Regular cardiac myocyte (primary cell): ENCODE measurements at places on chromosomes 3 and 15. TPM values are rescaled to one million over a fixed set of nuclear protein-coding genes. Genes with fewer than 3 reads are reported as not detected.

SIAH2 gene
- 26.3 and 34.1 TPM in 2 replicates for total RNA-seq

EPHB3 gene
- 0.38 and 3.1 TPM in 2 replicates for total RNA-seq

TAGLN3 gene
- total RNA-seq, result 0.85 and 8.6 TPM in 2 replicates

ITPKA gene
- total RNA-seq, result 0.28 and 1.2 TPM in 2 replicates

TEX9 gene
- 2.3 and 8.7 TPM in 2 replicates for total RNA-seq

TRIM71 gene
- not detected in 2 replicates for total RNA-seq

DZIP1L gene
- total RNA-seq, result 22.0 and 28.5 TPM in 2 replicates

MUC20 gene
- total RNA-seq, result 0.28 and 0.38 TPM in 2 replicates

KLHL6 gene
- total RNA-seq, result under 0.01 TPM in 2 replicates

SLC49A4 gene
- 13.4 and 23.1 TPM in 2 replicates for total RNA-seq

GOLGA6D gene
- under 0.01 TPM in 1 of 2 replicates, not detected in the other for total RNA-seq

ATP13A5 gene
- total RNA-seq, result not detected in 2 replicates

ZNF774 gene
- 1.7 and 3.1 TPM in 2 replicates for total RNA-seq

KCNH8 gene
- not detected in 2 replicates for total RNA-seq

FGF12 gene
- total RNA-seq, result not detected in 2 replicates

CYP8B1 gene
- total RNA-seq, result not detected in 2 replicates

KBTBD13 gene
- total RNA-seq, result not detected in 2 replicates

FBLN2 gene
- total RNA-seq, result 109 and 243 TPM in 2 replicates

ZNF80 gene
- not detected in 2 replicates for total RNA-seq

SEC61A1 gene
- 339 and 415 TPM in 2 replicates for total RNA-seq

CHRFAM7A gene
- total RNA-seq, result 0.19 and 0.28 TPM in 2 replicates

STRC gene
- total RNA-seq, result 0.28 TPM in 1 of 2 replicates, not detected in the other

TICRR gene
- 3.7 and 5.0 TPM in 2 replicates for total RNA-seq

TGM5 gene
- total RNA-seq, result not detected in 2 replicates

AHSG gene
- total RNA-seq, result not detected in 2 replicates

ACY1 gene
- total RNA-seq, result 64.8 and 86.5 TPM in 2 replicates

GOLGA8R gene
- 1.9 and 4.8 TPM in 2 replicates for total RNA-seq

EBLN2 gene
- total RNA-seq, result 3.5 and 5.1 TPM in 2 replicates

GOLGA6L4 gene
- 0.19 and 1.1 TPM in 2 replicates for total RNA-seq

GUCA1C gene
- total RNA-seq, result not detected in 2 replicates

LRRC31 gene
- not detected in 2 replicates for total RNA-seq

TUSC7 gene
- not detected in 2 replicates for total RNA-seq

SNTN gene
- not detected in 2 replicates for total RNA-seq

SEMA3G gene
- total RNA-seq, result under 0.01 TPM in 2 replicates

TRPM1 gene
- total RNA-seq, result under 0.01 TPM in 1 of 2 replicates, not detected in the other

SLC6A11 gene
- under 0.01 TPM in 2 replicates for total RNA-seq

ITIH1 gene
- total RNA-seq, result 0.56 TPM in 1 of 2 replicates, not detected in the other

MESP1 gene
- 0.19 and 0.28 TPM in 2 replicates for total RNA-seq

OR5H1 gene
- not detected in 2 replicates for total RNA-seq

MEIS2 gene
- 41.2 and 42.6 TPM in 2 replicates for total RNA-seq

ACVR2B gene
- 1.9 and 3.7 TPM in 2 replicates for total RNA-seq

DNASE1L3 gene
- total RNA-seq, result 0.19 and 0.56 TPM in 2 replicates

ERICH6 gene
- under 0.01 TPM in 1 of 2 replicates, not detected in the other for total RNA-seq

AGTR1 gene
- total RNA-seq, result 2.3 and 4.4 TPM in 2 replicates

GOLGA8O gene
- 0.56 and 0.58 TPM in 2 replicates for total RNA-seq

CHDH gene
- under 0.01 TPM in 1 of 2 replicates, not detected in the other for total RNA-seq

ROBO1 gene
- 57.3 and 80.6 TPM in 2 replicates for total RNA-seq

KCNMB3 gene
- total RNA-seq, result 0.77 and 0.85 TPM in 2 replicates

SKOR1 gene
- under 0.01 TPM in 2 replicates for total RNA-seq

PFN2 gene
- total RNA-seq, result 215 and 229 TPM in 2 replicates

CTXN2 gene
- not detected in 2 replicates for total RNA-seq
